Activated T-helper 1 cell treated with anti-CD3 and anti-CD28 coated beads, Interleukin-2, amount 50 U/mL, for 16 hours (primary cell): ENCODE measurements at places on chromosomes 13 and 19.

DNA sequence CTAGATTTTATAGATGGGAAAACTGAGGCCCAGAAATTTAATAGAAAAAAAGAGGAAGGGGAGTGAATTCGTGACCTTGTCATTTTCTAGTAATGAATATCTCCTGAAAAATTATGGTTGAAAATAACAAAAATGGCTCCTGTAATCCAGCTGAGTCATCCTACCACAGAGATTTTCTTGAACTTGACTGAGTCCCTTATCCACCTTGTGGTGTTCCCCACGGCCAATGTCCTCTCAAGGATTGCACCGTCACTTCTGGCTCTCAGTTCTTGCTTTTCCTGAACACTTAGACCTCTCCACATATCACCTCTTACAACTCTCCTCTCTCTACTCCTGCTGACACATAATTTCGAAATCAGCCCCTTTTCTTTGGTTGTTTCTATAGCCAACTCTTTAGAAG is 1.2 kb upstream of the KATNAL1 start:
- DNase-seq, result no peak

GRCh38 chr19:35000647-35001501 is 751 bp downstream of the GRAMD1A start:
- DNase-seq, result peak; percentile 39

DNA sequence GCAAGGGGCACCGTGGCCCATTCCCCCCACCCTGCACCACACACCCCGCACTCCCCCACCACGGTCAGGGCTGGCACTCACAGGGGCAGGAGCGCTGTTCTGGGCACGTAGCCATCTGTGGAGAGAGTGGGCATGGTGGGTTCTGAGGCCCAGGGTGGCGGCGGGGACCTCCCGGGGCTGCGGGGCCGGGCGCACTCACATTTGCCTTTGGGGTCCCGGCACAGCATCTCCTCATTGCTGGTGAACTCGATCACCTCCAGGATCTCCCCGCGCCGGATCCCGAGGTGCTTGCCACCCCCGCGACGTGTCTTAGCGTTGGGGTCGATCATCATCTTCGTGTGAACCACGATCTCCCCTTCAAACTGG is 12.1 kb downstream of the PRAM1 start:
- DNase-seq, result no peak

DNA sequence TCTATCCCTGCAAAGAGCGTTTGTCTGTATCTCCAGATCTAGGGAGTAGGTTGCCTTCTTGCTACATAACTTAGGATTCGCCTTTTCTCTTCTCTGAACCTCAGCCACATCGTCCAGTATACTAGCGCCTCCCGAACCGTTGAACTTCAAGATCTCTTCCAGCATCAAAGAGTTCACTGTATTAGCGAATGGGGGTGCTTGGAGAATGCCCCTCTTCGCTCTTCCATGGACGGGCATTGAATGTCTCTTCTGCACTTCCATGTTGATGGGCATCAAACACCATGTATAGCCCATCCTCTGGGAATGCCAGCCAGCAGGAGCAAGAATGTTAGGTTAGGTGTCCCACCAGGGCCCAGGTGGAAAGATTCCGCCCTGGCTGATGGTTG is 575 bp upstream of the OXGR1 start:
- no peak for DNase-seq

DNA sequence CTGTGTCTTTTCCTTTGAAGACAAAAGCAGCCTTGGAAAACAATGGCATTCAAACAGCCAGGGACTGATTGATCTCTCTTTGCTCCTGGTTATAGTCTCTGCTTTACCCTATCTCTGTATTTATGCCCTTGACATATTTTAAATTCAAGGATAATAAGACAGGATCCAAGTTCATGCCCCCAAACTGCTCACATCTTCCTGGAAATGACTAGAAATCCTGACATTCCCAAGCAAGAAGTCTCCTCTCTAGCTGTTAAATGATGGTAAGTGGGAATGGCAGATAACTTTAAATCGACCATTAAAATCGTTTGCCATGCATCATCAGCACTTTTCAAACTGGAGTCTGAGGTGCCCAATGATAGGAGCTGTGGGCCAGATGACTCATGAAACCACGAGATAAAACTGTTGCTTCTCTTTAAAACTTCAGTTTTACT is 435.6 kb downstream of the FOXO1 start:
- no peak for DNase-seq

GRCh38 chr13:97127842-97128241 is 94.3 kb upstream of the MBNL2 start:
- no peak for DNase-seq

GRCh38 chr19:1356508-1356865 is 27.2 kb upstream of the NDUFS7 start:
- DNase-seq, result no peak

GRCh38 chr19:5624741-5625278 is 1.9 kb downstream of the SAFB start:
- DNase-seq, result no peak

GRCh38 chr13:43150369-43151207 is 127.2 kb downstream of the DNAJC15 start:
- no peak for DNase-seq

DNA sequence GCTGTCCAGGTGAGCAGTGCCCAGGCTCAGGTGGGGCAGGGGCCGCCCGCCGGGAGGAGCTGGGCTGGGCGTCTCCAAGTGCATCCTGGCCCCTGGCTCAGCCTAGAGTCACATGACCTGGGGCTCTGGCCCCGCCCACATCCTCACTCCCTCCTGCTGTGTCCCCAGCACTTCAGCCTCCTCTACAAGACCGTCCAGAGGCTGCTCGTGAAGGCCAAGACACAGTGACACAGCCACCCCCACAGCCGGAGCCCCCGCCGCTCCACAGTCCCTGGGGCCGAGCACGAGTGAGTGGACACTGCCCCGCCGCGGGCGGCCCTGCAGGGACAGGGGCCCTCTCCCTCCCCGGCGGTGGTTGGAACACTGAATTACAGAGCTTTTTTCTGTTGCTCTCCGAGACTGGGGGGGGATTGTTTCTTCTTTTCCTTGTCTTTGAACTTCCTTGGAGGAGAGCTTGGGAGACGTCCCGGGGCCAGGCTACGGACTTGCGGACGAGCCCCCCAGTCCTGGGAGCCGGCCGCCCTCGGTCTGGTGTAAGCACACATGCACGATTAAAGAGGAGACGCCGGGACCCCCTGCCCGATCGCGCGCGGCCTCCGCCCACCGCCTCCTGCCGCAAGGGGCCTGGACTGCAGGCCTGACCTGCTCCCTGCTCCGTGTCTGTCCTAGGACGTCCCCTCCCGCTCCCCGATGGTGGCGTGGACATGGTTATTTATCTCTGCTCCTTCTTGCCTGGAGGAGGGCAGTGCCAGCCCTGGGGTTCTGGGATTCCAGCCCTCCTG is 16.8 kb upstream of the CELF5 start:
- DNase-seq, result no peak

DNA sequence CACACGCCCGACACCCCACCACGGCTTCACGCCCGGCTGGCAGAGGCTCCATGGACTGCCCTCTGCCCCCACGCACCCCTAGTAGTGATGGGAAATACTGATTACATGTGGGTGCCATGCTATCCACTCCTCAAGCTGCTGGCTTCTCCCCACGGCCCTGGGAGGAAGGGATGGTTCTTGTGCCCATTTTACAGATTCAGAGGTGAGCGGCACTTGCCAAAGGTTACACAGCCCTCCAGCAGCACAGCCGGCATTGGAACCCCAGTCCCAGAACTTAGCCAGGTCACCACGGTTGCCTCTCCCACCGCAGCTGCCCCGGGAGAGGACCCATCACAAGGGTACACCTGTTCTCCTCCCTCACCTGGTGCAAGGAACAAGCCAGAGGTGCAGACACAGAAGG is 13.2 kb downstream of the LRRC4B start:
- DNase-seq, result no peak

DNA sequence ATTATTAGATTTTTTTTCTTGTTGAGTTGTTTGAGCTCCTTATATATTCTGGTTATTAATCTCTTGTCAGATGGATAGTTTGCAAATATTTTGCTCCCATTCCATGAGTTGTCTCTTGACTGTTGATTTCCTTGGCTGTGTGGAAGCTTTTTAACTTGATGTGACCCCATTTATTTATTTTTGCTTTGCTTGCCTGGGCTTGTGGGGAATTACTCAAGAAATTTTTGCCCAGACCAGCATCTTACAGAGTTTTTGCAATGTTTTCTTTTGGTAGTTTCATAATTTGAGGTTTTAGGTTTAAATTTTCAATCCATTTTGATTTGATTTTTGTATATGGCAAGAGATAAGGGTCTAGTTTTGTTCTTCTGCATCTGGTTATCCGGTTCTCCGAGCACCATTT is 124.7 kb downstream of the PCCA start:
- DNase-seq, result no peak

- no peak for DNase-seq
Observed at GRCh38 chr19:35431145-35431807, 16.8 kb upstream of the FFAR2 start.

- DNase-seq, result no peak
Observed at GRCh38 chr13:76799696-76800095, 86.5 kb downstream of the KCTD12 start.

GRCh38 chr13:35531526-35531925 is 55.0 kb upstream of the MAB21L1 start:
- DNase-seq, result no peak

GRCh38 chr13:49348751-49349150 is 95.1 kb downstream of the CAB39L start:
- no peak for DNase-seq

GRCh38 chr13:55437162-55437561 is 1703.6 kb upstream of the PRR20A start:
- DNase-seq, result no peak

- DNase-seq, result no peak
Observed at GRCh38 chr19:30374865-30375552, 2.8 kb downstream of the ZNF536 start.

- no peak for DNase-seq
Observed at GRCh38 chr19:18591735-18592385, 3.3 kb downstream of the REX1BD start.

GRCh38 chr13:94309576-94309975 is 169.9 kb downstream of the DCT start:
- no peak for DNase-seq

GRCh38 chr19:15118248-15118647 is 11.0 kb downstream of the SYDE1 start:
- no peak for DNase-seq

DNA sequence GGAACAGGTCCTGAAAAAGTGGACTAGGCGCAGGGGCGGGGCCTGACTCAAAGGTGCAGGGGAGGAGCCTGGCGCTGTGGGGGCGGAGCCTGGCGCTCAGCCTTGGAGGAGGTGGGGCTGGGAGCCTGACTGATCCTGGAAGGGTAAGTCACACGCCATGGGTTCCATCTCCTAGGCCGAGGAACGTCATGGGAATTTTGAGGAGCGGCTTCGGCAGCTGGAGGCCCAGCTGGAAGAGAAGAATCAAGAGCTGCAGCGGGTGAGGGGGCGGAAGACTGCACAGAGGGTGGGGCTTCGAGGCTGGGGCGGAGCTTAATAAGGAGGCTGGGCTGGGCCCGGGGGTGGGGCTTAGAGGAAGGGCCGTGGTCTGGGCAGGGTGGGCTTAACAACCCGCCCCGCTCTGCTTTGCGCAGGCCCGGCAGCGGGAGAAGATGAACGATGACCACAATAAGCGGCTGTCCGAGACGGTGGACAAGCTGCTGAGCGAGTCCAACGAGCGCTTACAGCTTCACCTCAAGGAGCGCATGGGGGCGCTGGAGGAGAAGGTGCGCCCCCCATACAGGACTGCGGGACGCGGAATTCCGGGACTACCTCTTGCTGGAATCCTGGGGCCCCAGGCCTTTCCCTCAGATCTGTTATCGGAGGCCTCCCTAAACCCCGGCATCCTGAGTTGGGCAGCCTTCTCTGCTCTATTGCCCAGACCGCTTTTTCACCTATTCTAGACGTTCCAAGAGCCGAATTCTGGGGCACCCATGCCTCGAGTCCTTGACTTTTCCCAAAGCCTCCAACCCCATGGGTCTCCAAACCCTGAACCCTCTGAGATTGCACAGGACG is 14.5 kb downstream of the PPFIA3 start:
- DNase-seq, result no peak

- no peak for DNase-seq
Observed at GRCh38 chr13:52851137-52851962, 2.9 kb upstream of the PCDH8 start.

GRCh38 chr19:45275370-45275971 is 24.4 kb downstream of the MARK4 start:
- DNase-seq, result no peak

DNA sequence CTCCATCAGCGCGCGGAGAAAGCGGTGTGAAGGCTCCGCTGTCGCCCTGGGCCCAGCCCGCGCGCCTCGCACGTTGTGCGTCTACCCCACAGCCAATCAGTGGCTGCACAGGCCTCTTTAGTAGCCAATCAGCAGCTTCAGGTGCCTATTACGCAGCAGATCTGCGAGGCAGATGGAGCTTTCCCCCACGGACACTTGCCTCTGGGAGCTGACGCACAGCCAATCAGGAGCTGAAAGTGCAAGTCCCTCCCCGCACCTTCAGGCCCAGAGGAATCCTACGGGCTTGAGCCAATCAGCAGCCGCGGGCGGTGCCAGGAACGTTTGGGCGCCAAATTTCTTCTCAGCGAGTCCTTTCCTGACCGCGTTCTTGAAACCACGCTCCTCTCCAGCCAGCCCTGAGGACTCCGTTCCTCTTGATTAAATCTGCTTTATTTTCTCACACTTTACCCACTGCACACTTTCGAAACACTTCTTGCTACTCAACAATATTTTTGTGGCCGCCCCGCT is 39.9 kb downstream of the SIGLEC7 start:
- DNase-seq, result no peak

- no peak for DNase-seq
Observed at GRCh38 chr19:51005248-51005647, 3.8 kb upstream of the KLK8 start.

GRCh38 chr19:13639342-13639929 is 124.9 kb upstream of the MRI1 start:
- no peak for DNase-seq
